Lung microvascular endothelial cell (primary cell): ENCODE measurements at places on chromosomes 5 and 9. TPM values are rescaled to one million over a fixed set of nuclear protein-coding genes. Genes with fewer than 3 reads are reported as not detected.

- DNase-seq: no peak
Observed at GRCh38 chr9:81717061-81717746, 27.9 kb upstream of the TLE1 start.

- DNase-seq: no peak
Observed at GRCh38 chr5:133846478-133847226, 121.8 kb downstream of the C5orf15 start.

DNA sequence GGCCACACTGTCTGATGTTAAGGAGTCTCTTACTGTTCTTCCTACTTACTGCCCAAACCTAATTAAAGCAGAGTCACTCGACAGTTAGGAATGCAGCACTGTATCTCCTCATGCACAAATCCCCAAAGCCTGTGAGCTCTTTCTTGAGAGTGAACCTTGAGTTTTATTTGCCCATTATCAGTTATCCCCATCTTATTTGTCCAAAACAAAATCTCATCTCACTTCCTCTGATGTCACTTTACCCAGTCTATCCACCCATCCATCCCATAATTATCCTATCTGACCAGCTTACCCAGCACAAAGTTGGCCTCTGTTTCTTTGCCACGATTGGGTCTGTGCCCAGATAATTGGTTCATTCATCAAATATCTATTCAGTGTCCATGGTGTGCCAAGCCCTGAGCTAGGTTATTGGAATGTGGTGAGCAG lies 250.8 kb downstream of the SLIT3 start:
- DNase-seq: no peak

DNA sequence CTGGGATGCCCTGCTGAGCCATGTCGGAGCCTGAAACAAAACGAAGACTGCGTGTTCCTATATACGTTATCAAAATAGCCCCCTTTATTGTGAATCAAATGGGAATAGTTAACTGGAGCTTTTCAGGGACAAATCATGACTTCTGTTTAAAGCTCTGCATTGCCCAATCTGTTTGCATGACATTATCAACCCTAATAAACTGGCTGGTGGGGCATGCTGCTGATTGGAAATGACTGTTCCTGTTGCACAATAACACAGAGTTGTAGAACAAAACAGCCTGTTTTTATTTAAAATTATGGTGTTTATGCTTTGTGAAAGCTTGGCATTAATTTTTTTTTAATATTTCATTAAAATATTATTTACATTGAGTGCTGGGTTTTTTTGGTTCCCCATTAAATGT lies 215.5 kb downstream of the TMEM167A start:
- no peak for DNase-seq

- no peak for DNase-seq
Observed at GRCh38 chr5:84622461-84622860, 237.8 kb upstream of the EDIL3 start.

- no peak for DNase-seq
Observed at GRCh38 chr9:35453786-35454185, 36.1 kb upstream of the RUSC2 start.

DNA sequence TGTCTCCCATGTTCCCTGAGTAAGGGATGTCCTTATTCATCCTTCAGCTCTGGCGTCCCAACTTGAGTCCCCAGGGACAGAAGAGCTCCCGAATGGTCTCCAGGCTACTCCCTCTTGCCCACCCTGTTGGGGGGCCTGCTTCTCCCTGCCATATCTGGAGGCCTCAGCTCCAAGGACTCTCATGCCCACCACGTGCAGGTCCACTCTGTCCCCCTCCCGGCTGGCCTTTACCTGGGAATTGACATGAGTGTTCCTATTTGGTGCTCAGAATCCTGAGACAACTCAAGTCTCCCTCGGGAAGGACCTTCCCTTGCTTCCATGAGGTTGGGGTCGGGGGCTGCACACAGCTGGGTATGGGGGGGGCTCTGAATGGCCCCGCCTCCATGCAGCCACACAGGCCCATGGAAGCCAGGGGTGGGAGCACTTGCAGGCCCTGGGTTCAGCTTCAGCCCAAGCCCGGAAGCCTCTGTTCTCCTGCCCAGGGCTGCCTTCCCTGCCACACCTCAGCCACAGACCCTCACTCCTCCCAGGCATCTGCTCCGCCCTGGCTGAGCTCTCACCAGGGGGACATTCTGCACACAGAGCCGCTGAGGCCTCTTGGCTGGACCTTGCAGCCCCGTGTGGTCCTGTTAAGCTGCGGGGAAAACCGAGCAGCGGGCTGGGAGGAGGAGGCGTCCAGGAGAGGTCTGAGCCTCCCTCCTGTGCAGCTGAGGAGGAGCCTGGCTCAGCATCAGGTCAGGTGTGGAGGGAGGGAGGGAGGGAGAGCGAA lies 121.9 kb downstream of the PHF2 start:
- no peak for DNase-seq

DNA sequence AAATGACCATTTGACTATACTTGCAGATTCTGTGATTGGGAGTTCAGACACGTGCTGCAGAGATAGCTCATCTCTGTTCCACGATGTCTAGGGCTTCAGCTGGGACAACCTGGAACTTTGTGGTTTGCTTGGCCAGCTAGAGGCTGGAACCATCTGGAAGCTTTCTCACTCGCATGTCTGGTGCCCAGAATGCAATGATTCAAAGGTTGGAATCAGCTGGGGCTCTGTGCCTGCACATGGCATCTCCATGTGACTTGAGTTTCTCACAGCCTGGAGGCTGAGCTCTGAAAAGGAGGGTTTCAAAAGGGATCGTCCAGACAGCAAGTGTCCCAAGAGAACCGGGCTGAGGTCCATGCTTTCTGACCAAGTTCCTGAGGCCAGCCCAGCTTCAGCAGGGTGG lies 465.2 kb downstream of the GADD45G start:
- DNase-seq: no peak

DNA sequence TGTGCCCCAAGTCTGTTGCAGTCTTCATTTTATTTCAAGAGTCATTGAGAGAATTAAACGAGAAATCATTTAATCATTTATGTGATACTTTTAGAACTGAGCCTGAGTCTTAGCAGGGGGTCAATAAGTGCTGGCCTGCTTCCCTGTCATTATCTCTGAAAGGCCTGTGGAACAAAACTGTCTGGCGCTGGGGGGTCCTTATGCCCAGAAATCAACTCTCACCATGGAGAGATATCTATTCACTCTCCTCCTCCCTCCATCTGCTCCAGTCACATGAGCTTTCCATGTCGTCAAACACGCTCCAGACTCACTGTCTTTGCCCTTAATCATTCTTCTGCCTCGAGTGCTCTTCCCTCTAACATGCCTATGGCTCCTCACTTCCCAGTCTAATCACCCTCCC lies 136.8 kb downstream of the ESM1 start:
- no peak for DNase-seq

DNA sequence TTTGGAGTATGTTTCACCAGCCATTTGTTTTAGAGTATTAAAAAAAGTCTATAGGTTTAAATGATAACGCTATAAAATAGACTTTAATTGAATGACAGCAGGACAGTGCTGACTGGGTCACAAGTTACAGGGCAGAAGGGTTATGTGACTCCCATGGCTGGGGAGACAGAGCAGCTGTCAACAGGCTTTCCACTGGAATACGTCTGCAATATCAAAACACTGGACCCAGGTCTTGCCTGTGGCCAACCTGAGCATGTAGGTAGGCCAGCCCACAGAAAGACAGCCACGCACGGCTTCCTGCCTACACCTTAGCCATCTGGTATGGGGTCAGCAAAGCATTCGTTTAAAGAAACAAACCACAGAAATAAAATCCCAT lies 80.7 kb downstream of the OTULIN start:
- no peak for DNase-seq

DNA sequence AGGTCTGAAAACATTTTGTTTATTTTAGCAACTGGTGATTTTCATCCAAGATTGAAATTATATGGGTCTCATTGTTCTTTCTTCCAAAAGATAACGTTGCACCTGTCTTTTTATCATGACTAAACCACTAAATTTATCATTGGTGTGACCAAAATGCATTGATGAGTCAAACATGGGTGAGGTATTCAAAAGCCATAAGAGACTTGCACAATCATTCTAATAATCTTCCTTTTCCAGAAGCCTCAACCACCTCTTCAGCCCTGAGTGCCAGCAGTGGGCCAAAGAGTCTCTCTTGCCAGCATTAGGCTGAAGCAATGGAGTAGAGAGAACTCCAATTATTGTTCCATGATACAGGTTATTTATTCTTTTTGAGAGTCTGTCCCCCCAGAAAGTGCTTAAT lies 198.9 kb downstream of the LURAP1L start:
- DNase-seq: no peak

DNA sequence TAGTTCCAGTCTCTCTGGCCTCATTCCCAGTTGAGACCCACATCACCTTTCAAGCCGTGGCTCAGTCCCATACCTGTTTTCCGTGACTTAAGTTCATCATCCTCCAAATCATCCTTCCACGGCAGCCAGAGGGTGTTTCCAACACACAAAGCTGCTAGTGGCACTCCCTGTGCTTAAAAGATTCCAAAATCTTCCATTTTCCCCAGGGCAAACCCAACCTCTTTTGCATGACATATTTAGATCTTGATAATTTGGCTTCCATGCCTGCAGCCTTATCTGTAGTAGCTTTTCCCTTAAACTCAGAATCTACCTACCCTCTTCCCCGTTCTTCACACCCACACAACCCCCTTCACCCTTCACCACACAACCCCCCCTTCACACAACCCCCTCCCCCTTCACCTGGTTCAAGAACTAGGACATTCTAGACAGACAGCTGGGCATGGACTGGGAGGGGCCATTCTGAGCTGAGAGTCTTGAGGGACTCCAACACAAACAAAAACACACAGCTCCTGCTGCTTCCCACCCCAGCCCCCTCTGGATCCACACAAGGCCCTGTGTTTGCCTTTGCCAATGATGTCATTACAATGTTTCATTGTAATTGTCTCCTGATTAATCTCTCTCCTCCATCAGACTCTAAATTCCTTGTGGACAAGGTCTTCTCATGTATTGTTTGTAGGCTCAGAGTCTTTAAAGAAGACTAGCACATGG lies 268.2 kb downstream of the SH3GL2 start:
- no peak for DNase-seq

- DNase-seq: no peak
Observed at GRCh38 chr5:149438711-149439132, 59.6 kb upstream of the IL17B start.

DNA sequence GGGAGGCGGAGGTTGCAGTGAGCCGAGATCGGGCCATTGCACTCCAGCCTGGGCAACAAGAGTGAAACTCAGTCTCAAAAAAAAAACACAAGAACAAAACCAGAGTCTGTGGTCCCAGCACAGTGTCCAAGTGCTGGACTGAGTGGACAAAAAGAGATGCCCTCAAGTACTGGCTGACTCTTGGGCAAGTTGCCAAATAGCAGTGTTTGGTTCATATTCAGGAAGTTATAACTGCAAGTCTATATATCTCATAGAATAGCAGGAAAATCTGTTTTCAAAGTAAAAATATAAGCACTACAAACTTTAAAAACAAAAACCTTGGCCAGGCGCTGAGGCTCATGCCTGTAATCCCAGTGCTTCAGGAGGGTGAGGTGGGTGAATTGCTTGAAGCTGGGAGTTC lies 7.3 kb downstream of the HABP4 start:
- DNase-seq: peak; percentile 66

- DNase-seq: no peak
Observed at GRCh38 chr5:112049738-112050137, 292.7 kb upstream of the NREP start.

- DNase-seq: peak; percentile 49
Observed at GRCh38 chr9:134433101-134433500, 106.8 kb downstream of the RXRA start.

- no peak for DNase-seq
Observed at GRCh38 chr5:169591636-169592035, 8.1 kb downstream of the SPDL1 start.

GRCh38 chr5:36054647-36055046 lies 12.0 kb downstream of the UGT3A2 start:
- DNase-seq: no peak

- DNase-seq: no peak
Observed at GRCh38 chr9:30970812-30971211, 1413.6 kb upstream of the ACO1 start.

Gene PSAT1
- total RNA-seq: 7.0 and 10.3 TPM in 2 replicates

Gene MARCOL
- not detected in 2 replicates for total RNA-seq

Gene FST
- total RNA-seq: 7.6 and 29.0 TPM in 2 replicates

Gene SLU7
- total RNA-seq: 41.4 and 67.3 TPM in 2 replicates

Gene CFAP90
- total RNA-seq: not detected in 2 replicates

Gene CARD9
- total RNA-seq: under 0.01 and 0.44 TPM in 2 replicates

Gene DPYSL3
- total RNA-seq: 11.3 and 35.1 TPM in 2 replicates

Gene ABCA1
- 2.2 and 10.5 TPM in 2 replicates for total RNA-seq

Gene CER1
- not detected in 2 replicates for total RNA-seq

Gene LCN9
- total RNA-seq: not detected in 2 replicates

Gene NUTM2F
- total RNA-seq: not detected in 2 replicates

Gene PAEP
- not detected in 2 replicates for total RNA-seq

Gene RAB3C
- under 0.01 and 0.22 TPM in 2 replicates for total RNA-seq

Gene SEMA6A
- 5.0 and 18.8 TPM in 2 replicates for total RNA-seq
